ENCODE measurements at places on chromosomes 3 and 15. TPM values are rescaled to one million over a fixed set of nuclear protein-coding genes. Genes with fewer than 3 reads are reported as not detected.

Gene ACTC1
- polyA plus RNA-seq: not detected

Gene CCDC54
- polyA plus RNA-seq: 0.14 TPM

Gene C3orf20
- not detected for polyA plus RNA-seq

GRCh38 chr15:51647128-51647562 lies 24.6 kb upstream of the DMXL2 start:
- no peak for DNase-seq

Gene FSTL1
- polyA plus RNA-seq: not detected

Data from CD8-positive, alpha-beta memory T cell (primary cell).